ENCODE measurements at places on chromosomes 12 and 14. TPM values are rescaled to one million over a fixed set of nuclear protein-coding genes. Genes with fewer than 3 reads are reported as not detected.

The LRP1-AS gene
- not detected for total RNA-seq

The HOXC6 gene
- 4.9 TPM for total RNA-seq

The C14orf119 gene
- total RNA-seq, result 99.8 TPM

The PTHLH gene
- 14.2 TPM for total RNA-seq

The PZP gene
- not detected for total RNA-seq

The TBK1 gene
- total RNA-seq, result 22.0 TPM

The TMPRSS12 gene
- total RNA-seq, result not detected

The MYH7 gene
- 0.01 TPM for total RNA-seq

The FRMD6 gene
- 41.9 TPM for total RNA-seq

The GLTP gene
- 19.0 TPM for total RNA-seq

The PTCSC3 gene
- not detected for total RNA-seq

The LAG3 gene
- 1.4 TPM for total RNA-seq

The PSMA6 gene
- 278 TPM for total RNA-seq

The NANOG gene
- not detected for total RNA-seq

The SAMD15 gene
- 1.4 TPM for total RNA-seq

The KCNC2 gene
- not detected for total RNA-seq

The B4GALNT1 gene
- 42.2 TPM for total RNA-seq

All from A549 treated with AZD2906 at 1 μM for 4 hours (cell line).